ENCODE measurements at places on chromosomes 5 and 9. TPM values are rescaled to one million over a fixed set of nuclear protein-coding genes. Genes with fewer than 3 reads are reported as not detected.

GRCh38 chr9:120755044-120755443 is 38.2 kb downstream of the FBXW2 start:
- DNase-seq, result no peak
- H3K4me3 ChIP-seq, result no peak overlapping the region
- H3K27me3 ChIP-seq, result no peaks in the 10 kb centered on the region
- H3K4me1 ChIP-seq, result peaks cover 12% of the 10 kb centered on the region

DNA sequence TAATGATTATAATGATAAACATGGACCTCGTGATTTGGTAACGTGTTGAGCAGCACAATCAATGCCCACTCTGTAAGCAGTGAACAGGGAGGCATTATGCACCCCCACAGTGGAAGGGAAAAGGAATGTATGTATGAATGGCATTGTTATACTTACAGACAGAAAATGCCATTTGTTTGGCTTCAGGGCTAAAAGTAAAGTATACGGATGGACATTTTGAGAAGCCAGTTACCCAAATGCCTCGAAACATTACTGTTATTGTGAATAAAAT is 260.2 kb upstream of the PPP1R2B start:
- no peak for DNase-seq
- H3K36me3 ChIP-seq, result no peaks in the 10 kb centered on the region
- H3K4me1 ChIP-seq, result peaks cover 31% of the 10 kb centered on the region
- H3K4me3 ChIP-seq, result no peak overlapping the region
- H3K27ac ChIP-seq, result no peak overlapping the region

DNA sequence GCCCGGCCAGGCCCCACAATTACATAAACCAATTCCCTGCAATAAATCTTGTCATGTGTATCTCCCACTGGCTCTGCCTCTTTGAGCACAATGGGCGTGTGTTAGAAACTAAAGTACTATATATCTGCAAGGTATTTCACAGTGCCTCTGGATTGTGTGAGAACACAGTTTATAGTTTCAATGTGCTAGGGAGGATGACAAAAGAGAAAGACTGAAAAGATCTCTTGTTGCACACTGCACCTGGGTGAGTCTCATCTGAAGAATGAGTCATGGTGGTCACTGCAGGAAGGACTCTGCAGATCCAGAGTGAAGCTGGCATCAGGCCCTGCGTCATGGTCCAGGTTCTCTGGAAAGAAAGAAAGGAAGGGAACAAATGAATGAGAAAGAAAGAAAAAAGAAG is 20.7 kb upstream of the CTSV start:
- no peaks in the 10 kb centered on the region for H3K36me3 ChIP-seq
- peaks cover 5% of the 10 kb centered on the region for H3K27me3 ChIP-seq
- no peaks in the 10 kb centered on the region for H3K4me1 ChIP-seq
- no peak for DNase-seq
- H3K4me3 ChIP-seq, result no peak overlapping the region

- no peaks in the 10 kb centered on the region for H3K27me3 ChIP-seq
- H3K4me1 ChIP-seq, result no peaks in the 10 kb centered on the region
- no peak overlapping the region for H3K4me3 ChIP-seq
- peaks cover 22% of the 10 kb centered on the region for H3K36me3 ChIP-seq
- no peak overlapping the region for H3K27ac ChIP-seq
- no peak for DNase-seq
Observed at GRCh38 chr9:77215874-77216273, 38.5 kb downstream of the VPS13A start.

DNA sequence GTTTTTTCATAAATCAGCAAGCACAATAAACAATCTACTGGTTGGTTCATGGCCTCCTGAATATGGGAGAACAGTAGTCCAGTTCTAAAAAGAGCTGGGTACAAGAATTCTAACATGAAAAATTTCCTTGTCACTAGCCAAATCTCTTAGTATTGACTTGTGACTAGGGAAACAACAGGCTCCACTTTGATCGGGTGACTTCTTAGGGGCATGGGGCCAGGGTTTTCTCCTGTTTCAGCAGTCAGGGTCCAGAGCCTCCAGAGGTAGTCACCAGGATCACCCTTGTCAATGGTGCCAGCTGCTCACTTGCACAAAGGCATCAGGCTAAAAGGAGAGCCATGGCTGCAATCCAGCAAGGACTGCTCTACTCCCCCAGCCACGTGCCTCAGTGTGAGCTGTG is 38.1 kb downstream of the LPAR1 start:
- no peak overlapping the region for H3K4me3 ChIP-seq
- no peaks in the 10 kb centered on the region for H3K27me3 ChIP-seq
- no peaks in the 10 kb centered on the region for H3K4me1 ChIP-seq
- DNase-seq, result peak; percentile 72

DNA sequence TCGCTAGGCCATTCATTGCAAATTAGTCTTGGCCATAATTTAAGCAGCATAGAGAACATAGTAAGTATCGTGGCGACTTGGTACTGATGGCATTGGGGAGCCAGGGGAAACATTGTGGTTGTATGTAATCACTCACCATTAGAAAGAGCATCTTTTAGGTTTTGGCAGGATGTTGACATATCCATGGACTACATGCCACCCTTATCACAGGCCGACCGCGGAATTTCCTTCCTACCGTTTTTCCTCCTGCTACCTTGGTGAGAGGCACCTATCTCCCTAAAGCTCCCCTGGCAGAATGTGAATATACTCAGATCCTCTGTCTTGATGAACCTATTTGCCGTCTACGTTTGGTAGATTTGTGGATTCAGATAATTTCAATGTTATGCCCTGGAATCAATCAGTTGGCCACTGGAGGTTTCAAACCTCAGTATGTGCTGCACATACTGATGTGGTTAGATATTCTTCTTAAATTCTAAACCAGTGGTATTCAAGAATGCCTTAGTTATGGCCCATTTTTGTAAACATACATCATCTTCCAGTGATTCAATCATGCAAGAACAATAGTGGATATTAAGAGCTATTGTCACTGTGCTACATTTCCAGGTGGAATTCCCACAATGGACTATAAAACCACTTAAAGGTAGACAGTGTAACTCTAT is 271.0 kb upstream of the HAPLN1 start:
- no peaks in the 10 kb centered on the region for H3K27me3 ChIP-seq
- no peak for DNase-seq
- H3K4me1 ChIP-seq, result no peaks in the 10 kb centered on the region
- no peaks in the 10 kb centered on the region for H3K36me3 ChIP-seq
- no peak overlapping the region for H3K4me3 ChIP-seq

GRCh38 chr9:75471549-75472114 is 383.3 kb downstream of the OSTF1 start:
- DNase-seq, result no peak
- H3K27me3 ChIP-seq, result no peaks in the 10 kb centered on the region
- no peak overlapping the region for H3K27ac ChIP-seq

DNA sequence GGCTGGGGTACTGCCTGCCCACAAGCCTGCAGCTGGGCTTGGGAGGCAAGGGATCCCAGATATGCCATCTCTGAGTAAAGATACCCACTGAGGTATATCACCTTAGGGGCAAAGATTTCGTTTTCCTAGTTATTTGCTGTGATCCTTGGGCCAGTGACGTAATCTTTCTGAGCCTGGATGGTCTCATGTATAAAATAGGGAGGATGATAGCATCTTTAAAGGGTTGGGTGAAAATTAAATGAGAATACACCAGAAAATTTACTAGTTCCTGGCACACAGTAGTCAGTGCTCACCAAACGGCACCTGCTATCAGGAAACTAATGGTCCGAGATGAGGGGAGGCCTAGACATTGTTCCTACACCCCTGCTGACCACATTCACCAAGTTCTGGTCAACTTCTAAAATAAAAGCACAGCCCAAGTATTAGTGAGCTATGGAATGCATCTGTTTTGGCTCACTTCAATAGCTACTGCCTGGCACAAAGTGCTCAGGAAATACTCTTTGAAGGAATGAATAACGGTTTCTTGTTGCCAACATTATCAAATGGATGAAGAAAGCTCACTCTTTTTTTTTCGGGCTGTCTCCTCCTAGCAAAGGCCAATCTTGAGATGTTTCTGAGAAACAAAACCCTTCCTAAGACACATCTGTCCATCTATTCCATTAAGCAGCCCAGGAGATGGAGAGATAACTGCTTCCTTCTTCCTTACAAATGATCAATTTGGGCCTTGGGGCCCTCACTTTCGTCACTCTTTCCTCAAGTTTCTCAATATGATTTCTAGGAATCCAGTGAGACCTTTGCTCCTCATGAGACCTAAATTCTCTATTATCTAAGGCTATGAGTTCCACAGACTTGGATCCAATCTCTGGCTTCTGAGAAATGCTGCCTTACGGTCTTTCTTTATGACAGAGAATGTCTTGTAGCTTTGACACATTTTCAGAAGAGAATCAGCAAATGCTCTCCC is 98.2 kb downstream of the DPYSL3 start:
- peaks cover 76% of the 10 kb centered on the region for H3K4me1 ChIP-seq
- peaks cover 7% of the 10 kb centered on the region for H3K36me3 ChIP-seq
- no peaks in the 10 kb centered on the region for H3K27me3 ChIP-seq
- peak overlapping the region; percentile 94 for H3K27ac ChIP-seq

GRCh38 chr5:89349246-89349980 is 466.4 kb upstream of the MEF2C start:
- H3K36me3 ChIP-seq, result no peaks in the 10 kb centered on the region
- no peak for DNase-seq
- H3K4me3 ChIP-seq, result no peak overlapping the region

DNA sequence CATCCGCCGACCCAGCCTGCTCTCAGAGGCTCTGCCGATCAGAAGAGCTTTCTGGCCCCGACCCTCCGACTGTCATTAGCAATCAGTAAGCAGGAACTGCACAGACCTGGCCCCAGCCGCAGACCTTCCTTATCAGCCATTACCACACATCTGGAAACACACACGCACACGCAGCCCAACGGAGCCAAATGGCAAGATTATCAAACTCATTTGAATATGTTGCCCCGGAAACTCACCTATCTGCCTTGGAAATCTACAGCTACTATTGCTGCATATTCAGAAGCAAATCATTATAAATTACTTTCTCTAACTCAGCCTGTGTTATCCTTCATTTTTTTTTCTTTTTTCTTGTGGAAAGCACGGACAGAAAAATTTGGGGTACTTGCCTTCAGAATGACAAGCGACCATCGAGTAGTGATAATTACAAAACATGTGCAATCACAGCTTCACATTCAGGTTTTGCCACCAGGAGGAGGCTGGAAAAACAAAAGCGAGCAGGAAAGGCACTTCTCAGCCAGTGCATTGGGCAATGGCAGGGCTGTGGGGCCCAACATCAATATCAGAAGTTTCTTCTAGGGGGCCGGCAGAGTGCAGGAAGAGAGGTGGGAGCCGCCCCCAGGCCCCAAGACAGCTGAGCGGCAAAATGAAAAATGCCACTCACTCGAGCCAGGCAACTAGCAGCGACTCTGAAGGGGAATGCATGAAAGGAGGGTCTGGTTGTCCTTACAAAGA is 122.3 kb downstream of the VAV2 start:
- no peak for DNase-seq
- H3K4me1 ChIP-seq, result no peaks in the 10 kb centered on the region
- no peak overlapping the region for H3K27ac ChIP-seq
- no peaks in the 10 kb centered on the region for H3K27me3 ChIP-seq
- H3K36me3 ChIP-seq, result no peaks in the 10 kb centered on the region

DNA sequence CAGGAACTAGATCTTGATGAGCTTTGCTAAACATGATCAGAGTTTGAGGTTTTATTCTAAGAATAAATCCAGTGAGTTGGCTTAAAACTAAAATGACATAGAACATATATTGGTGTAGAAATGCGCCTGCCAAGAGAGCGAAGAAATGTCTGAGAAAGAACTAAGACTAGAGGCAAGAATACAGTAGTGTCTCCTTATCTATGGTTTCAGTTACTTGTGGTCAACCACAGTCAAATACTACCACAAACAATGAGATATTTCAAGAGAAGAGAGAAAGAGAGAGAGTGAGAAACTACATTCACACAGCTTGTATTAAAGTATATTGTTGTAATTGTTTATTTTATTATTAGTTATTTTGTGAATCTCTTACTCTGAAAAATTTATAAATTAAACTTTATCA is 254.4 kb upstream of the CDH10 start:
- H3K27me3 ChIP-seq, result no peaks in the 10 kb centered on the region
- H3K36me3 ChIP-seq, result no peaks in the 10 kb centered on the region
- no peaks in the 10 kb centered on the region for H3K4me1 ChIP-seq
- no peak for DNase-seq
- no peak overlapping the region for H3K27ac ChIP-seq
- no peak overlapping the region for H3K4me3 ChIP-seq

DNA sequence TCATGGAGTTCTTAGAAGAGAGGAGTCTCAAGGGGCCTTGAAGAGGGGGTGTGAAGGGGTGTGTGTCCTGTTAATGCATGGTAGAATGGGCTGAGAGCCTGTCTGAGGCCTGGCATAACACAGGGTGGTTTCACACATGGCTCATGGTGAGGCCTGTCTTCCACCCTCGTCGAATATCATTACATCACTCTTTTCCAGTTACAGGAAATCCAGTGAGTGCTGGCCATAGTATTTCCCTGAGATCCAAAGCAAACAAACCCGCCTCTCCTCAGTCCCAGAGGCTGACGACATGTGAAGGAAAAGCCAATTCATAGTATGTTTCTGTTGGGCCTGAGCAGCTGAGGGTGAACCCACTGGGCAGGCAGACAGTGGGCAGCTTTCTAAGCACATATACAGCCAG is 159.4 kb upstream of the NR3C1 start:
- no peak for DNase-seq
- H3K27ac ChIP-seq, result no peak overlapping the region
- H3K4me3 ChIP-seq, result no peak overlapping the region
- no peaks in the 10 kb centered on the region for H3K27me3 ChIP-seq
- H3K36me3 ChIP-seq, result no peaks in the 10 kb centered on the region

GRCh38 chr5:145776886-145777285 is 58.3 kb downstream of the PRELID2 start:
- no peaks in the 10 kb centered on the region for H3K27me3 ChIP-seq
- H3K4me1 ChIP-seq, result no peaks in the 10 kb centered on the region
- H3K4me3 ChIP-seq, result no peak overlapping the region

GRCh38 chr5:150175536-150175935 is 9.0 kb downstream of the CDX1 start:
- H3K27me3 ChIP-seq, result peaks cover 4% of the 10 kb centered on the region
- H3K36me3 ChIP-seq, result no peaks in the 10 kb centered on the region
- no peak for DNase-seq
- no peak overlapping the region for H3K4me3 ChIP-seq
- peaks cover 11% of the 10 kb centered on the region for H3K4me1 ChIP-seq

GRCh38 chr5:98827161-98827560 is 53.7 kb downstream of the RGMB start:
- no peak for DNase-seq
- H3K4me1 ChIP-seq, result no peaks in the 10 kb centered on the region
- H3K27me3 ChIP-seq, result no peaks in the 10 kb centered on the region
- no peak overlapping the region for H3K4me3 ChIP-seq
- no peaks in the 10 kb centered on the region for H3K36me3 ChIP-seq

DNA sequence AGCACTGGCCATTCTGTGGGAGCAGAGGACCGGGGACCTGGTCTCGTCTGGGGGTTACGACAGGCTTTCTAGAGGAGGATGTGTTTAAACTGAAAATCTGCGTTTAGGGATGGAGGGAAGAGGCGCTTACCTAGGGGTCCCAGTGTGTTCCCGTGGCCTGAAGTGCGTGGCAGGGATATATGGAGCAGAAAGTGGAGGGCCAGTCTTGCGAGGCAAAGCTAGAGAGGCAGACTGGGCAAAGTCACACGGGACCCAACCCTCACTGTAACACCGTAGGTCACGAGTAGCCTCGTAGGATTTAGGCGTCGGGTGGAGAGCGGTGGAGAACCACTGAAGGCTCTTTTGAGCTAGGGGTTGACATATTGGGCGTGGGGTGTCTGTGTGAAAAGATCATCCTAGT is 32.8 kb upstream of the POMT1 start:
- H3K36me3 ChIP-seq, result peaks cover 40% of the 10 kb centered on the region
- H3K4me3 ChIP-seq, result no peak overlapping the region
- no peak overlapping the region for H3K27ac ChIP-seq
- DNase-seq, result no peak
- H3K4me1 ChIP-seq, result no peaks in the 10 kb centered on the region

Gene PCDHA5
- total RNA-seq, result 0.36 TPM

Gene IL5
- total RNA-seq, result not detected

Gene MEIKIN
- not detected for total RNA-seq

Gene C9orf153
- not detected for total RNA-seq

Gene ASPN
- total RNA-seq, result 9.4 TPM

Gene CXXC5
- total RNA-seq, result 17.1 TPM

Gene PDZD2
- 11.4 TPM for total RNA-seq
